HCEC 1CT (cell line): ENCODE measurements at places on chromosomes 2 and 18.

- no peak for DNase-seq
These were observed 282.5 kb downstream of the CLIP4 start for GRCh38 chr2:29397713-29398112.

DNA sequence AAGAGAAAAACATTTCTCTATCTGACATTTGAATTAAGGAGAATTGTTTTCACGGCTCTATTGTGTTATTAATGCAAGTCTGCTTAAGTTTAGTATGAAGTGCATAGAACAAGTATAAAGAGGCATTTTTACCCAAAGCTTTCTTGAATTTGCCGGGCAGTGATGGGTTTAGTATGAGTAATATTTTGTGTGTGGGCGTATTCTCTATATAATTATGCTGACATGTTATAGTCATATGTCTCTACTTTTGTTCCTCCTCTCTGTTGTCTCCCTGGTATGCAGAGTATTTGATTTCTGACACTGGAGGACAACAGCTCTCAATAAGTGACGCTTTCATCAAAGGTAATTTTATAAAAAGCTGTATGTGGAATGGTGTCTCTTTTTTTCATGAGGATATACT, 45.9 kb downstream of the PIKFYVE start:
- no peak for DNase-seq

DNA sequence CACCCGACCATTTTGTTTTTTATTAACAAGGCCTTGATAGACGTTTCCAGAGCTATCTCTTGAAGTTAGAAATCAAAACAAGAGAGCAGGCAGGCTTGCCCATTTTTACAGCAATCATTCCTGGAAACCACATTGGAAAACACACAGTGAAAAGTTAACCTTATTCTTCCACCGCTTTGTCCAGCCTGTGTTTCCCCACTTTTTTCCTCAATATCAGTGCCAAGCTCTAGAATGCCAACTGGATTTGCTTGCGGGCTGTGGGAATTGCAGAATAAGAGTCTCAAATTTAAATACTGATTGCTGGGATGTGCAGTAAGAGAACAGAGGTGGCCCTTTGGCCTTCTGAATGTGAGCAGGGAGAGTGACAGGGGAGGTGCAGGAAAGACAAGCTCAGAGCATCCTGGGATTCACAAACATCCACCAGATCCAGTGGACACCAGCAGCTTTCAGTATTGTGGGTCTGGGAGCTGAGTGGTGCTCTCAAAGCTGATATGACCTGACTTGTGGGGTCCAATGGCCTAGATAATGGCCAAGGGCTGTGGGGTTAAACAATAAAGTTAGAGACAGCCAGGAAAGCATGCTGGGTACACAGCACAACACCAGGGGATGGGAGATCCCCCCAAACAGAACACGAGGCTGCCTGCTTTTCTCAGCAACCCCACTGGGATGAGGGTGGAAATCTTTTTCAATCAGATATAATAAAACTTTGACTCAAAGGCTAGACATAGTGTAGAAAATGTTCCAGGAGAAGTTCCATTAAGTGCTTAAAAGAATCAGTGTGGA, 15.5 kb downstream of the CYP1B1 start:
- DNase-seq = no peak

- no peak for DNase-seq
These were observed 1504.2 kb downstream of the SUCLG1 start for GRCh38 chr2:82954868-82955267.

GRCh38 chr2:68059784-68060525, 2.8 kb downstream of the C1D start:
- DNase-seq = no peak

- DNase-seq = peak; percentile 21
These were observed 37.7 kb upstream of the TBC1D8 start for GRCh38 chr2:101188683-101189405.

GRCh38 chr2:193539188-193539587, 1344.5 kb upstream of the TMEFF2 start:
- DNase-seq = no peak
